Caudate nucleus (tissue), 63 donors: ENCODE measurements at places on chromosomes 7 and 10.

DNA sequence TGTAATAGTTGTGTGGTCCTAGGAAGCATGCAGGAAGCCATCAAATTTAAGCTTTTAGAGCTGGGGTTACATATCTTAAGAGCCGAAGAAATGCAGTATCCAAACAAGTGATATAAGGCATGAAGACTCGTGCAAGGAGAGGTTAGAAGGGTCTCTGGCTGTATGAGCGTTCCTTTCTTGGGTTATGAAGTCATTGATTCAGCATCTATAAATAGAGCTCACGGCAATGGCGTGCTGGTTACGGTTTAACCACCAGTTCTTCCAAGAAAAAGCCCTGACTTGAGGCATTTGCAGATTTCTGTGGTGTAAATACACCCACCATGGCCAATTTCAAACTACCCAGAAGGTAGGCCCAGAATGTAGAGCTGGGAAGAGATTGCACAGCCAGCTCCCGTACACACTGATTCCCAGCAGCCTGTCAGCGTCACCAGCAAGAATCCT, 72.0 kb upstream of the KAT6B start:
- DNase-seq, result no peak

GRCh38 chr7:87370660-87371180, 25.3 kb downstream of the CROT start:
- no peak for DNase-seq

GRCh38 chr7:45088821-45089340, at the start of gene NACAD:
Gene NACAD (minus strand): TSS chr7:45088969. CDS start chr7:45088894, 75 bp downstream.
- peak; percentile 97 for DNase-seq

DNA sequence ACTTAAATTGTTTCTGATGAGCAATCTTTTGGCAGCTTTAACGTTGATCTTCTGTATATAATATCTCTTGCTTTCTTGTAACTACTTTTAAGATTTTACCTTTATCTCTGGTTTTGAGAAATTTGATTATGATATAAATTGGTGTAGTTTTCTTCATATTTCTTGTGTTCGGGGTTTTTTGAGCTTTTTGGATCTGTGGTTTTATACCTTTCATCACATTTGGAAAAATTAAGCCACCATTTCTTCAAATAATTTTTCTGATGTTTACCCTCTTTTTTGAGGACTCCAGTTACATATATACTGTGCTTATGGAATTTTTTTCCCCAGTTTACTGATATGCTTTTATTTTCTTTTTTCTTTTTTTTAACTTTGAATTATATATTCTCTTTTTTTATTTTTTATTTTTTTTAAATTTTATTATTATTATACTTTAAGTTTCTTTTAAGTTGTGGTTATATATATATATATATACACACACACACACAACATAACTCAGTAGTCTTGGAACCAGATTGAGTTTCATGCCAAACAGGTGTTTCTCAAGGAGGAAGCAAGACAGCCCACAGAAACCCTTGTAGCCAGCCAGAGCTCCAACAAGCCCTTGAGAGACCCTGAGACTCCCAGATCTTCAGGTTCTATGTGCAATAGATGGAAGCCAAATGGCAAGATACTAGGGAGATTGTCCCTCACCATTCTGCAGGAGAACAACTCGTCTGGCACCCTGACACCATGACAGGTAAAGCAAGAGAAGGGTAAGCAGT, 27.5 kb upstream of the NME8 start:
- no peak for DNase-seq

DNA sequence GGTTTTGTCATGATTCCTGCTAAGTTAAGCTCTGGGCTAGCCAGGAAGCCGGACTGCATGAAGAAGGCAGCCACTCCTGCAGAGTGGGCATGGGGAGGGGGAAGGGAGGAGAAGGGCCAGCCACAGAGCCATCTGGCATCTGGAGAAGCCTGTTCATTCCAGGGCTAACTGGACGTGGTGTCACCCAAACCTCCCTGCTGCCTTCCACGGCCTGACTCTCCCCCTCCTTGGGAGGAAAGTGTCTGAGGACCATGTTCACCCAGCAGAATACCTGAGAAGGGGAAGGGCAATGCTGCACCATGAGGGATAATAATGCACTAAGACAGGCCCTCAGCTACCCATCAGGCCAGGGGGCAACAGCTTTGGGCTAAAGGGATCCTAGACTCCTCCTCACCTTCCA, 15.4 kb downstream of the AQP1 start:
- no peak for DNase-seq

GRCh38 chr7:141466151-141466904, 84.9 kb upstream of the AGK start:
- DNase-seq, result no peak

GRCh38 chr7:120729245-120729644, 128.7 kb downstream of the TSPAN12 start:
- DNase-seq, result no peak

DNA sequence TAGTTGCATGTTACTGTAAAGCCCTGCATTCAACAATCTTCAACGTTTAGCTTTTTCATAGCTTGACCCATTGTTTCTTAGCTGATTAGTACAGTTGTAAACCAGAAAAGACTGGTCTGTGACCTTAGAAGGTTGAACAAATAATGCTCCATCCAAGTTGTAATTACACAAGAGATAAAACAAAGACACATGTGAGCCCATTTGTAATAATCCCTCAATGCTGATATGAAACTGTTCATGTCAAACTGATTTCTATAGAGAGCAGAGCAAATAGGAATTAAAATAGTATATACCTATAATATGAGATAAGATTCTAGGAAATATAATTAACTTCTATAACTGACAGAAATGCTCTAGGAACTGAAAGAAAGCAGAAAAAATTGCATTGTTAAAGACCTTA, 94.7 kb upstream of the SLC25A13 start:
- no peak for DNase-seq

- DNase-seq, result no peak
These were observed 73.2 kb downstream of the LMBR1 start for GRCh38 chr7:156819733-156820295.

DNA sequence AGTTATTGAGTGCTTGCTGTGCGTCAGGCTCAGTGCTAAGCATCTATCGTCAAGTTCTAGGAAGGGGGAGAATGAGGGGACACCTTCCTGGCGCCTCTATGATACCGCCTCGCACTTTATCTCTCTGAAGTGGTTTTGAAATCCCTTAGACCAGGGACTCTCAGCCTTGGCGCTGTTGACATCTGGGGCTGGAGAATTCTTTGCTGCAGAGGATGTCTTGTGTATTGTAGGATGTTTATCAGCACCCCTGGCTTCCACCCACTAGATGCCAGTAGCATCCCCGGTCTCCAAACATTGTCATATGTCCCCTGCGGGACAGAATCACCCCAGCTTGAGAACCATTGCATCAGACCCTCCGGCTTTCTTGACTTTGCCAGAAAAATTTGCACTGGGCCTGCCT, 285.5 kb downstream of the CCDC3 start:
- no peak for DNase-seq

GRCh38 chr10:21468086-21468485, 57.4 kb downstream of the SKIDA1 start:
- DNase-seq, result no peak

GRCh38 chr7:45588466-45588865, 14.3 kb downstream of the ADCY1 start:
- no peak for DNase-seq

DNA sequence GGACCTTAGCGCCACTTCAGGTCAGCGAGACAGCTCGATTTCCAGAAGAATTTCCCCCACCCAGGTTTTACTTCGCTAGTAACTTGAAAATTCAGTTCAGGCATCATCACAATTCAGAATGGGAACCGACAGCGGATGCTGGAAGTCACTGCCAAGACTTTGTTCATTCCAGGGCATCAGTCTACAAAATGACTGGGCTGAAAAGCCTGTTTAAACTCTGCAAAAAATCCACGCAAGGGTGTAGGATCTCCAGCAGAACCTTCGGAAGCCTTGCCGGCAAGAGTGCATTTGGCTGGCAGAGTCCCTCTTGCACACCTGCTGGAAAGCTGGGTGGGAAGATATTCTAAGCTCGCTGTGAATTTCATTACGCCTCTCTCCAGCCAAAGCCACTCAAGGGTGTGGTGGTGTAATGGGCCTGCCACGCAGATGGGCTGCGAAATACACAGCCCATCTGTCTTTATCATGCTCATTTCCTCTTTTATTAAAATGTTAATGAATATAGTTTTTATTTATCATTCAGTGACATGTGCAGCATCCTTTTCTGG, 672.0 kb upstream of the FOXK1 start:
- DNase-seq, result no peak
